ENCODE measurements at places on chromosomes 3 and 15.

DNA sequence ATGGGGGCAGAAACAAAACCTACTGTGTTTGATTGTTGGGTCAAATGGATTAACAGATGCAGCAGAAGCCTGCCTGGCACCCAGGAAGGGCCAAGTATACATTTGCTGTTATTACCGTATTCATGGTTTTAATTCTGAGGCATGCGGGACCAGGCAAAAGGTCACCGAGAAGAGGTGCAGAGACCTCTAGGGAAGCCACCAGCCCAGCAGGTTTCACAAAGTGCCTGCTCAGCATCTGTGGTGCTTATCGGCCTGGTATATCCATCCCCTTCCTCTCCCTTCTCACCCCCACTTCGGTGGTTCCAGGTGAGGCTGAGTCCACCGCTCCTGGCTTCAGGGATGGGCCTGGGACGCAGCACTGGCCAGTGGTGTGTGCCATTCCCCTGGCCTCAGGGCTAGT lies 13.1 kb downstream of the TPRA1 start:
- DNase-seq: no peak

- DNase-seq: no peak
These were observed 48.9 kb downstream of the CD200R1 start for GRCh38 chr3:112925969-112926368.

DNA sequence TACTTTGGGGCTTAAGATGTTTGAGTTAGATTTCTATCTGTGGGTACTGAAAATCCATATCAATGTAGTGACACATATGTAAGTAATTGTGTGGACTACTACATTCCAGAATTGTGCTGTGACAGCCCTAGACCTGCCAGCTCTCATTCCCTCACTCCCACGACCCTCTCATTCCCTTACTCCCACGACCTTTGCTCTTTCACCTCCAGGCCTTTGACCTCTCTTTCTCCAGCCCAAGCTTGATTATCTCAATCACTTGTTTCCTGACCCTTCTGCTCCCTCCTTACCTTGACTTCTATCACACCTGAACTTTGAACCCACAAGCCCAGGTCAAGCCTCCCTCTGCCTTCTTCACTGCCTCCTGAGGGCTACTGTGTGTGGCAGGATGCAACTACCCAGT lies 3.6 kb upstream of the RUVBL1 start:
- DNase-seq: no peak

- DNase-seq: no peak
These were observed 11.1 kb downstream of the DCUN1D1 start for GRCh38 chr3:182969277-182969676.

GRCh38 chr3:140319739-140320138 lies 358.1 kb upstream of the TRIM42 start:
- no peak for DNase-seq

- no peak for DNase-seq
These were observed 128.4 kb downstream of the IGF1R start for GRCh38 chr15:98776607-98777281.

DNA sequence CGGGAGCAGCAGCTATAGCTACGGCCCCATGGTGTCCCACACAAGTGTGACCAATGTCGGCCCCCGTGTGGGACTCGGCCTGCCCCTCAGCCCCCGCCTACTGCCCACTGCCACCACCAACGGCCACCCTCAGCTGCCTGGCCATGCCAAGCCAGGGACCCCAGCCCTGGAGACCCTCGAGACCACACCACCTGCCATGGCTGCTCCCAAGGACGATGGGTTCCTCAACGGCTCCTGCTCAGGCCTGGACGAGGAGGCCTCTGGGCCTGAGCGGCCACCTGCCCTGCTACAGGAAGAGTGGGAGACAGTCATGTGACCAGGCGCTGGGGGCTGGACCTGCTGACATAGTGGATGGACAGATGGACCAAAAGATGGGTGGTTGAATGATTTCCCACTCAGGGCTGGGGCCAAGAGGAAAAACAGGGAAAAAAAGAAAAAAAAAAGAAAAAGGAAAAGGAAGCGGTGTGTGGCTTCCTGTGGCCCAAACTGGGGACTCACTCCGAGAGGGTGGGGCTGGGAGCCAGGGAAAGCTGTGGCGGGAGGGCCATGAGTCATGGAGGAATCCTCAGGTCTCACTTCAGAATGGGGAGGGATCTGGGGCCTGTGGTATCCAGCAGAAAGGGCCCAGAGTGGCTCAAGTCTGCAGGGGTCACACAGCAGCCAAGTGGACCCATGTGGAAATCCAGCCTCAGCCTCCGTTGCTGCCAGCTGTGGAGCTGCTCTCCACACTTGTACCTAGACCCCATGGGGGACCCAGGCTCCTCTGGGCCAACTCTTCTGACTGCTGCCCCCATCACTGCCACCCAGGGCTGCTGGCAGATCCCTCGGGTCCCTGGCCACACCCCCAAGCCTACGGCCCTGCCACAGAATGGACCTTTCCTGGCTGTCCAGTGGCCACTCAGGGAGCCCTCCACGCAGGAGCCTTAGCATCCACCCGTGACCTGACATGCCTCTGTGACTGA lies 26.1 kb downstream of the PTH1R start:
- no peak for DNase-seq

DNA sequence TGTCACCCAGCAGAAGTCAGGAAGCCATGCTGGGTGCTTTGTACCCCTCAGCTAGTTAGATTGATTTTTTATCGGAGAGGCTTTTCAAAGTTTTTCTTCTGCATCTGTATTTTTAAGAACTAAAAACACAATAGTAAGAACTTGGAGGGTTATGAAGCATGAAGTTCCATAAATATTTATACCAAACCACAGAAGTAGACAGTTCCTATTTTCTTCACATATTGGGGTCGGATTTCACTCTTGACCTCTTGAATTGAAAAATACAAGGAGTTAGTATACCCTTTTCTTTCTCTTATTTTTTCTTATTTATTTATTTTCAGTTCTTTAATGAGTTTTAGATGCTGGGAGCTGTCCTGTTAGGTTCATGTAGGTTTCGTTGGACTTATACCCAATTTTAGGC lies 35.1 kb downstream of the SLC25A26 start:
- no peak for DNase-seq

- DNase-seq: no peak
These were observed 66.7 kb downstream of the TRANK1 start for GRCh38 chr3:36877930-36878685.

DNA sequence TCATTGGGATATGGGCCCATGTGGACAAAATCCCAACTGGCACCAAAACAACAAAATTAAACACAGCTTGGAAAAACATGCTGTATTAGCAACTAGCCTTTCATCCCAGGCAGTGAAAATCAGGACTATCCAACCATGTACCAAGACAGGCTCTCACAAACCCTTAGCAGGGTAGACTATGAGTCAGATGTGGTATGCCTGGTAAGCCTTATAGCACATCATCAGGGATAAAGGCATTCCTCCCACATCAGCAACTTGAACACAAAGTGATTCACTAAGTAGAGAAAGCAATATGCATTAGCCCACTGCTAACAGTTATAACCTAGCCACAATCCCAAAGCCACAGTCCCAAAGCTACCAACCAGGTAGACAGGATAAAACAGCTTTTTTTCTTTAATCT lies 8.0 kb downstream of the CEP152 start:
- DNase-seq: no peak

DNA sequence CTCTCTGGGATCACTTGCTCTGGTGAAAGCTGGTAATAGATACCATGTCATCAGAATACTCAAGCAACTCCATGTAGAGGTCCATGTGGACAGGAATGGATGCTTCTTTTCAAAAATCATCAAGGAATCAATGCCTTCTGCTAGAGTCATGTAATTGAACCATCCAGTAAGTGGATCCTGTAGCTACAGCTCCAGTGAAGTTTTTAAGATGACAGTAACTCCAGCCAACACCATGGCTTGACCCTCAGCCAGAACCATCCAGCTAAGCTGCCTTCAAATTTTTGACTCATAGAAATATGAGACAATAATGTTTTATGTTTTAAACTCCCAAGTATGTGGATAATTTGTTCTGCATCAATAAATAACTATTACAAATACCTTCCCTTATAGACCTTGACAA lies 923.7 kb downstream of the EPHA3 start:
- DNase-seq: no peak

DNA sequence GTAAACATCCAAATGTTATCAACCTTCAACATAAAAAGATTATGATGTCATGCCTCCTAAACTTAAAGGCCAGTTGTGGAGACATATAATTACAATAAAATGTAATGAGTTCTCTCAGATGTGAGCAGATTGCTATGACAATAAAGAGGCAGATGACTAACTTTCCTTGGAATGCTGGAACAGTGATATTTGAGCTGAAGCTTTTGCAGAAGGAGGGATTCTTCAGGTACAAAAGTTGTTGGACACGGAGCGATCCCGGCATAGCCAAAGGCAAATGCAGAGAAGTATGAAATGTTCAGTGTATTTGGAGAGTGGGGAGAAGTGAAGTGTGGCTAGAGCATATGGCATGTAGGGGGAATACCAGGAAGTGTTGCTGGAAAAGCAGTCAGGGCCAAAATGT lies 520.1 kb downstream of the FGF12 start:
- no peak for DNase-seq

DNA sequence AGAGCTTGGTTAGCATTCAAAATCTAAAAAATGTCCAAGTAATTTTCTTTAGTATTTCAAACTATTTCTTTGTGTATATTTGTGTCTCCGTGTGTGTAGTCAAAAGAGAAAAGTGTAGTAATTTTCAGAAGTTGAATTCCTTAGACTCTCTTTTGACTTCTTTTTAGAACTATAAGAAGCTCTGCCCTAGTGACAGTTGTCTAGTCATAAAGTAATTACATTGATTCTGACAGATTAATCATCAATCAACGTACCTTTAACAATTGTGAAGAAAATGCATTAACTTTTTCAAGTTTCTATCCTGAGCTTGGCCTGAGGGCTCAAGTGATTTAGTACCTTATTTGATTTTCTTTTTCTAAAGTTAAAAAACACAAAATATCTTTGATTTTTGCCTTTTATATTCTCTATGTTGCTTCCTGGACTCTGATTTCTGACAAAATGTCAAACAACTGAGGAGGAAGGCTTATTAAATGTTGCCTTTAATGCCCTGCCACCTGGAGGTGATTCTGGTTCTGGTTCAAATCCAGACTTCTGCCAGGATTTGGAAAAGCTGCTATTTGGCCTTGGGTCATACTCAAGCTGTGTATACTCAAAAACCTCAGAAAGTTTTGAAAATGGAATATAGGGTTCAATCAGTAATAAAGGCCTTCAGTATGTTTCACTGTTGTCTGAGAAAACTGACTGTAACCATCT lies 653.6 kb downstream of the NSUN3 start:
- no peak for DNase-seq

DNA sequence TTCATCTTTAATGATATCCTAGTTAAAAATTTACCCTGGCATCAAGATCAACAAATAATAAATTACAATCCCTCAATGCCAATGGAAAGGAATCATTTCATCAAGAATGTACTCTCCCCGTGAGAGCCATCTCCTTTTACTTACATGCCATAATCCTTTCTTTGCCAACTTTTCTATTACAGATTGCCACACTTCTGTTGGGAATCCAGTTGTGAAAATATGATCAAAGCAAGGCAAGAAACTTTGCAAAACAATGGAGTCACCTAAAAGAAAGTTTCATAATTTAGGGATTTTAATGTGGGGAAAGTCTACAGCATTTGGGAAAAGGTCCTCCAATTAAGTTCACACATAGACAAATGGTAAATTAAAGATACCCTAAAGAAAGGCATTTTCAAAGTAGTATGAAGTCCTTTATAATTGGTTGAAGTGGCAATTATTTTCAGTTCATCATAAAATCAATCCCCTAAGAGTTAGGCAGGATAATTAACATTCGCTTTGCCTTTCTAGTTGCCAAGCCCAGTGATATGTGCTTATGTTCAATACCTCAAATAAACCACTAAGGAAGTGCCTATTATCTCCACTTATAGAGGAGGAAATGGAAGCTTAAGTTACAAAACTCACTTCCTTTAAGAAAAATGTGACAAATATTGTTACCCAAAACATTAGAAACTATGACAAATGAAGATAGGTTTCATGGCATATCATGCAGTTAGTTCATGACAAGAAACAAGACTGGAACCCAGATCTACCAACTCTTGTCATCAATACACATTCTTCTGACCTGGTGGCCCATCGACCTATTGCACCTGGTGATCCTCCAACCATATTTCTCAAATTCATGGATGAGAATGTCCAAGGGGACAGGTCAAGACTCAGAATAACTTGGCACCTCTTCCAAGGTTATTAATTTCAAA lies 49.1 kb downstream of the TRANK1 start:
- no peak for DNase-seq

DNA sequence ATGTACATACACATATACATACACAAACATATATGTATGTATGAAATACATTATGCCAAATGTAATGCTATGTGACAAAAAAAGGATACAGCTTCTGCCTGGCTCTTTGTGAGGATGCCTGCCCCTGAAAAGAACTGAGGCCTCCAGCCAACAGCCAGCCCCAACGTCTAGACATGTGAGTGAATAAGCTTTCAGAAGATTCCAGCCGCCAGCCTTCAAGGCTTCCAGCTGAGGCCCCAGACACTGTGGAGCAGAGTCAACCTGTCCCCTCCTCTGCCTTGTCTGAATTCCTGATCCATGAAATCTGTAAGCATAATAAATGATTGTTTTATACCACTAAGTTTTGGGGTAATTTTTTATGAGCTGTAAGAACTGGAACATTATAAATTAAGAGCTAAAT lies 24.7 kb downstream of the GXYLT2 start:
- no peak for DNase-seq

GRCh38 chr15:28975766-28976179 lies 90.0 kb downstream of the APBA2 start:
- peak; percentile 4 for DNase-seq

Data from NCI-H2081 treated with DMSO at 0.1 percent for 48 hours (cell line).